HFFc6 (cell line): ENCODE measurements at places on chromosomes 12 and 14.

GRCh38 chr12:9096563-9097176 is 19.0 kb downstream of the A2M start:
- DNase-seq = no peak

DNA sequence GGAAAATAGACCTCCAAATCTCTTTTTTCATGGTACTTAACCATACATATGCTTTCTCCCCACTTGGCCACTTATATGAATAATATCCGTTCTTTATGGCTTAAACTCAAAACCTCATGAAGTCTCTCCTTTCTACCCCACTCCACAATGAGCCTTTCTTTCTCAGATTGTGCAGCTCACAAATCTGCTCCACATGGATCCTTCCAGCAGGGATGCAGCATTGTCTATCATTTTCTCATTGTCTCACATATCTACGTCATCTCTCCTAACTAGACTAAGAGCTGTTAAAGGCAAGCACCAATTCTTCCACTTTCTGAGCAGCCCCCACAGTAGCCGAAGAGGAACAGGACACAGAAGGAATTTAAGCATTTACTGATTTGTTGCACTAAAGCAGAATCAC is 106.4 kb downstream of the HECTD4 start:
- DNase-seq = no peak

- no peak for DNase-seq
These were observed 236.1 kb downstream of the CEP128 start for GRCh38 chr14:80705241-80705980.

DNA sequence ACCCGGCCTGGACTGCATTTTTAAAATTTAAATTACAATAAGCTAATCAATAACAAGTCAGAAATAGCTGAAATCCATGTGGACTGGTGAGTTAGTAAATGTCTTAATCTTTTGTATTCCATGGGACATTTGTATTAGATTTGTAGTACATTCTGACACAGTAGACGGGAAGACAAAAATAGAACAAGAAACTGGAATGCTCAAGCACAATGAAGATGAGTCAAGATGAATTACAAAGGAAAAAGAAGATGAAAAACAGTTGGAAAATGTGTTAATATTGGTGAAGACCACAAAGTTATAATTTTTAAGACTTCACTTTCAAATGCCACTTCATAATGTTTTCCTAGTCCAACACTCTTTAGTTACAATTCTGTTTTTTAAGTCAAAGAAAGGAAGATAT is 97.8 kb upstream of the FERMT2 start:
- peak; percentile 17 for DNase-seq

DNA sequence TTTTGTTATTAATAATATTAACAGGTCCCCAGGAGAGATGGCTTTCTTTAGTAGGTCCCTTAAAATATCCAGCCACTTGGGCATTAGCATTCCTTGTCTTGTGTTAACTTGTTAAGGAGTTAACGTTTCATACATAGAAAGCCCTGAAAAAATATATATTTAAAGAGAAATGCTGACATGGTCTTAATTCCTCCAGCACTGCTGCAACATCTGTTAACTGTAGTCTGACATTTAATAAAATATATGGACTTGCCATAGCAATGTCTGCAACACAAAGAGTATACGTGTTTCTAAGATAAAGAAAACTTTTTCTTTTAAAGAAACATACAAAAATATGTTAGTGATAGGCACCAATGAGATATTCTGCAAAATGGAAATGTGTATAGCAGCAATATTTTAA is 10.0 kb downstream of the SLC38A4 start:
- no peak for DNase-seq

GRCh38 chr14:104826189-104826860 is 25.4 kb downstream of the ZBTB42 start:
- peak; percentile 66 for DNase-seq

DNA sequence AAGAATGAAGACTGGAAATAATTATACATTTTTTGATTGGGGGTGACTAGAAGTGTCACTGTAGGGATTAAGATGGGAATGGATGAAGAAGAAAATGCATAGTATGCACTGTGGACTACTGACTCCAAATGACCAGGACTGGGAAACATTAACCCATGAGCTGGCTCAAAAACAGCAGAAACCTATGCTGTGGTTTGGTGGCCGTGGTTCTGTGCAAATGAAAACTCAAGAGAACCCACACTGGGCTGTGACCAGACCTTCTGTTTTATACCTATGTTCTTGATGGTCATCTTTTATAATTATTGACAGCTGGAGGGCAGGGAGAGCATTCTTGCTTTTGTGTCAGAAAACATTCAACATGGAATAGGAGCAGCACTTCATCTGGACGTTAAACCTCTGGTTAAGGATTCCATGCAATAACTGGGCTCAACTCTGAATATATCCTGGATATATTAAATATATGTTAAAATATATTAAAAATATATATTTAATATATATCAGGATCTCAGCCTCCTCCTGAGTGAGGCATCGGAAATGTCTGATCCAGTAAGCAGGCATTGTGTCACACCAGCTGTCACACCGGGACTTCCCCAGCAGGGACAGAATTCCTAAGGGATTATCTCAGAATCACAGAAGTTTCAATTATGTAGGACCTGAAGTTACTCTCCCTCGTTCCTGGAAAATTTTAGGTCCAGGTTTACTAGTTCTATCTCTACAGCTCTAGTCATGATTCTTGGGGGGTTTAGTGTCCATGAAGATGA is 48.5 kb downstream of the BBS10 start:
- DNase-seq = no peak
